ENCODE measurements at places on chromosomes 1 and 21. TPM values are rescaled to one million over a fixed set of nuclear protein-coding genes. Genes with fewer than 3 reads are reported as not detected.

- no peak for DNase-seq
Observed at GRCh38 chr1:86138746-86139145, 17.8 kb downstream of the COL24A1 start.

DNA sequence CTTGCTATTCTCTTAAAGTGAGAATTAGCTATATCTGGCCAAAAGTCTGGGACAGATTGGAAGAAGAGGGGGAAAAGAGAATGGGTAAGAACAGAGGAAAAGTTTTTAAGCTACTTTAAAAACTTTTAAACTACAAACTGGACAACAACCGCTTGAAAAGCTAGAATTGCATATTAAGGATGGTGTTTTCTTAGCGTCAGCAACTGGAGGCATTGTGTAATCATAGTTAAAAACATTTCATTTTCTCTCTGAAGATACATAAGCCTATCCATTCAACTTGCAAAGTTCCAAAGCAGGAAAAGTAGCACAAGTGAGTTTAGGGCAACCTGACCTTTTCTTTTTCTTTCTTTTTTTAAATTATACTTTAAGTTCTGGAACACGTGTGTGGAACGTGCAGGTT lies 10.9 kb downstream of the PBX1 start:
- DNase-seq, result no peak

Gene CHRM3
- total RNA-seq, result 4.4 TPM

Gene FCAMR
- total RNA-seq, result 0.46 TPM

DNA sequence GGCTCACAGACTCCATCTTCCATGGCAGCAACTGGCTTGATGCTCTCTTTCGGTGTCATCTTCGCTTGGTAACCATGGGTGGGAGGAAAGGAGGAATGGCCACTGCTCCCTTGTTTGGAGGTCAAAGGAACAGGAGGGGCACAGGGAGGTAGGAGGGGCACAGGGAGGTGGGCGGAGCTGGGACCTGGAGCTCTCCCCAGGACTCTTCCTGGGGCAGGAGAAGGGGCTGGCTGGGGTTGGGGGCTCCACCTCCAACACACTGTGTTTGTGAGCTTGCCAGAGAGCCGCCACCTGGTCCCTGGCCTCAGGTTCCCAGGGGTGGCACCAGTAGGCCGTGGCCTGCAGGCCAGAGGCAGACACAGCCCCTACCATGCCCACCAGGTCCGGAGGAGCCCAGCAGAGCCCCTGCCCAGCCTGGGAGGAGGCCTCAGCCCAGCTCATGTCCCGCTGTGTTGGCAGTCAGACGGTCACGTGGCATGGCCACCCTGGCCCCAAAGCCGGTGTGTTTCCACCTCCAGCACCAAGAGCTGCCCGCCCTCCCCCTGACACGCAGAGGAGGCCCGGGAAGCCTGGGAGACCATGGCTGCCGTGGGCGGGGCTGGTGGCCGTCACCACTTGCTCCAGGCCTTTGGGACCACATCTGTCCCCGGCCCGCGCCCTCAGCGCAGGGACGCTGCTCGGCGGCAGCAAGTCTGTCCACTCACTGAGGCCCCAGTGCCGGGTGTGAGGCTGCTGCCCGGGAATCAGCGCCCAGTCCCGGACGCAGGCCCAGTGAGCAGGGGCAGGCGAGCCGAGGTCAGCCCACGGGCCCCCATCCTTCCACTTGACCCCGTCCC lies 73.9 kb downstream of the MORN1 start:
- no peak for DNase-seq

Gene DNALI1
- 45.3 TPM for total RNA-seq

GRCh38 chr1:246587606-246588005 lies 21.4 kb downstream of the CNST start:
- DNase-seq, result no peak

Gene C1orf35
- 22.4 TPM for total RNA-seq

Gene PPP1R15B
- 38.8 TPM for total RNA-seq

Gene PAPPA2
- 20.2 TPM for total RNA-seq

DNA sequence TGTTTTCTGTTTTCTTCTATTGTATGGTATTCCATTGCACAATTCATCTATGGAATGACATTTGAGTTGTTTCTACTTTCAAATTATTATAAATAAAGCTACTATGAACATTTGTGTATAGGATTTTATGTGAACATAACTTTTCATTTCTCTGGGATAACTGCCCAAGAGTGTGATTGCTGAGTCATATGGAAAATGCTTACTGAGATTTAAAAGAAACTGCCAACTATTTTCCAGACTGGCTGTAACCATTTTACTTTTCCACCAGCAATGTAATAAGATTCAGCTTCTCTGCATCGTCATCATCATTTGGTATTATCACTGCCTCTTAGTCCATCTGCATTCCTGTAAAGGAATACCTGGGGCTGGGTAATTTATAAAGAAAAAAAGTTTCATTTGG lies 779.6 kb upstream of the PRMT6 start:
- DNase-seq, result no peak

- peak; percentile 58 for DNase-seq
Observed at GRCh38 chr21:41726970-41727783, 39.7 kb downstream of the RIPK4 start.

- DNase-seq, result no peak
Observed at GRCh38 chr1:228992907-228993535, 257.7 kb downstream of the RHOU start.

DNA sequence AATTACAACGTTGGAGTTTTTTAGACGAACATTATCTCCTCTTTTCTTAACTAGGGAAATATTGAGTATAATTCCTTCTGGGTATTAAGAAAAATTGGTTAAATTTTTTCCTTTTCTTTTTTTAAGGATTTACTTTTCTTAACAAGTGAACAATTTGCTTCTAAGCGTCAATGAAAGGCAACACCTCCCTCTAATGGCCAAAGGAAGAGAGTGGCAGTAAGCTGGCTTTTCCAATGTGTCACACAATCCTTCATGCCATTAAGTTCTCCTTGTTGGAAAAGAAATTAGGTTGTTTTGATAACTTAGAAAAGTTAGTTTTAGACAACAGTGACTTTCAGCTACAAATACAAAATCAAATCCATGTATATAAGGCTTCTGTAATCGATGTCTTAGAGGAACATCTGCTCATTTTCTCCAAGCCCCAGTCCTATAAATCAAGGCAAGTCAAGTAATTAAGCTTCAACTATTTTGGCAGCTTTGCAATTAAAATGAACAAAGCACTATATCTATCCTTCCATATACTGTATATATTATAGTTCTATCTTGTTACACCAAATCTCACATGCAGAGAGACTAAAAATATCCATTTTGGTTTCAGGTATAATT lies 62.8 kb downstream of the EDEM3 start:
- DNase-seq, result peak; percentile 14

Gene CCDC27
- total RNA-seq, result not detected

DNA sequence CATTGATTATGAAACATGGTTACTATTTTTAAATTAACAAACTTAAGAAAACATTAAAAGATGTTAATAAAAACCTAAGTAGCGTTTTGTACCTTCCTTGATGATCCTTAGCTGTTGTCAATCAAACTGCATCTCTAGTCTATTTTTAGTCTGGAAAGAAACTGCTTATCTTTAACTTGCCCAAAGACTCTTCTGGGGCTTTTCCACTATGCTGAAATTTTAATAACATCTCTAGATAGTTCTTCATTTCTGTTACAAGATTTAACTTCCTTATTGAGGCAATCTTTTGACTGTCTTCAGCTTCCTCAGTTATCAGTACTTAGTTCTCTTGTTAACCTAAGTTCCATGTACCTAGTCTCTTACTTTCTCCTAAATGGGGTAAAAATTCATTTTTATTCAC lies 135.9 kb upstream of the HMCN1 start:
- no peak for DNase-seq

DNA sequence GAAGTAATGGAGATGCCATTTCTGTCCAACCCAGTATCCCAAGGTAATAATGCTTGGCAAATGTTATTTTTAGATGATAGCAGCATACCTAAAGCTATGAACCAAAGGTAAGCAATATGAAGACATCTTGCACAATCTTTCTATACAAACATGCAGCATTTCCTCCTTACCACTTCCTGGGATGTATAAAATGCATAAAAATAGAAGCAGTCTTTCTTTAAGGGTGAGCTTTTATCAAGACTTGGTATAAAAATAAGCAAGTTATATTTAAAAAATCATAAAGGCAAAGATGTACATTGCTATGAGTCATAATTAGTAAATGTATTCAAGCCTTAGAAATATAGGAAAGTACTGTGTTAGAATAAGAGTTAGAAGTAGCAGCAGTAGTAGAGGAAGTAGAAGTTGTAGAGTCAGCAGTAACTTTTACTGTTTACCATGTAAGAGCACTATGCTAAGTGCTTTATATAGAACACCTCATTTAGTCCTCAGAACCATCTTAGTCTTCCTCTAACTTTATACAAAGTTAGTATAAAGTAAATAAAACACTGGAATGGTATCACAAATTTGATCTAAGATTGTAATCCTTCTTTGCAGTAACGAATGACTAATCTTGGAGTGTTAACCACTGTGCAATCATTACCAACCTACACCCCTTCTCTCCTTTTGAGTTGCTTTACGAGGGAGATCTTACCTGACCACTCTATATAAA lies 371.3 kb downstream of the VAV3 start:
- DNase-seq, result no peak

Gene AIM2
- 0.86 TPM for total RNA-seq

Gene RALGPS2
- total RNA-seq, result 19.0 TPM

- no peak for DNase-seq
Observed at GRCh38 chr1:219798283-219799030, 129.9 kb downstream of the SLC30A10 start.

Gene FMOD
- total RNA-seq, result 272 TPM

GRCh38 chr1:200780545-200781369 lies 42.1 kb downstream of the CAMSAP2 start:
- DNase-seq, result no peak

DNA sequence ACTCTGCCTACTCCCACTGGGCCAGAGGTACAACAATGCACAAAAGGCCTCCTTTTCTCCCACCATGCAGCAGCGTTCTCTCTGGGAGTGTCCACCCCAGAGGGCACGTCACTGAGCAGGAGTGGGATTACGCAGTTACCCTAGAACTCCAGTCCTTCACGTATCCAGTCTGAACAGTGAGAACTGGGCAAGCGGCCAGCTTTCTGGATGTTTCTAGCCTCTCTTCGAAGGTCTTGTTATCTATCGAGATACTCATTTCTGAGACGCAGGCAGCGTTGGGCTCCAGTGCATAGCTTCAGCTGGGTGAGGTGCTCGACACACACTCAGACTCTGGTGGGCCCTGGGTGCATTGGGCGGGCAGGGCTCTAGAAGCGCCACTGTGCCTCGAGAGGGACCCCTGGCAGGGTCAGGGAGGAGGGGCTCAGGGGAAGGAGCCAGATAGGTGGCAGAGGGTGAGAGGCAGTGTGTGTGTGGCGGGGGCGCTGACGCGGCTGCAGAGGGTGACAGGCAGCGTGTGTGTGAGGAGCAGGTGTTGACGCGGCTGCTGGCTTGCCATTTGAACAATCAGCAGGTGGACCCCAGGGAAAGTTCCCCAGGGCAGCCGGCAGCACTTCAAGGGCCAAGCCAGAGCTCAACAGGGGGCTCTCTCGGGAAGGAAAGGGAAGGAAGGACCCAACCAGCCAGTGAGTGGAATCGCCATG lies 27.9 kb downstream of the PRDM15 start:
- no peak for DNase-seq

- no peak for DNase-seq
Observed at GRCh38 chr1:218671573-218671972, 326.4 kb downstream of the TGFB2 start.

- DNase-seq, result no peak
Observed at GRCh38 chr1:107626073-107626796, 338.7 kb downstream of the VAV3 start.

DNA sequence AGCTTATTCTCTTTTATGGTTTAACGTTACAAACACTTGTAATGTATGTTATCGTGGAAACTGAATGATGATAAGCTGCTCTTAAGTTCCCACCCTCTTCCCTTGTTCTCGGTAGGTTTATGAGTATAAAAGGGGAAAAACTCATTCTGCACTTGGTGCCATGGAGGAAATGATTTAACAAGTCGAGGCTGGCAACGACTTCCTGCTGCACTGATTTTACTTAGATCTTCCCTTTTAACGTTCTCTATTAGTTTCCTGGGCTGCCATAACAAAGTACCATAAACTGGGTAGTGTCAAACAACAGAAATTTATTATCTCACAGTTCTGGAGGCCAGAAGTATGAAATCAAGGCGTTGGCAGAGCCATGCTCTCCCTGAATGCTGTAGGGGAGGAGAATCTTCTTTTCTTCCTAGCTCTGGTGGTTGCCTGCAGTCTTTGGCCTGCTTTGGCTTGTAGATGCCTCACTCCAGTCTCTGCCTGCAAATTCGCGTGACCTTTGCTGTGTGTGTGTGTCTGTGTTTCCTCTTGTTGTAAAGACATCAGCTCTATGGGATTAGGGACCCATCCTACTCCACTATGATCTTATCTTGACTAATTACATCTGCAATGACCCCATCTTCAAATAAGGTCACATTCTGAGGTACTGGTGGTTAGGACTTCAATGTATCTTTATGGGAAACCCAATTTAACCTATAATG lies 26.3 kb downstream of the HUNK start:
- DNase-seq, result no peak

Gene TSACC
- total RNA-seq, result not detected

Gene PRR9
- not detected for total RNA-seq

DNA sequence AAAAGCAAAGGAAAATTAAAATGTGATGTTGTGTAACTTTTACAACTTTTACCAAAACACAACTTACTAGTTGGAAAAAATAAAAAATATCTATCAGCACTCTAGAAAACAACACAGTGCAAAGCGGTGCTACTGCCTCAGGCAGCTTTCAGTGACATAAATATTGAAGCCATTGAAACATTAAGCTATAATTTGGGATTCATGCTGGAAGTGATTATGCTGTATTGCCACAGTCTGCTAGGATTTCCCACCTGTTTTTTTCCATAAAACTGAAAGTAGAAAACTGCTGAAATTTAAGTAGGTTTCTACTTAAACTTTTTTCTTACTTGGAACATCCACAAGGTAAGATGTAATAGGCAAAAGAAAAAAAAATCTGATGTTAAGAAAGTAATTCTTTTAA lies 674.4 kb downstream of the KCNT2 start:
- no peak for DNase-seq

- DNase-seq, result no peak
Observed at GRCh38 chr21:27759820-27760219, 792.9 kb upstream of the ADAMTS5 start.

DNA sequence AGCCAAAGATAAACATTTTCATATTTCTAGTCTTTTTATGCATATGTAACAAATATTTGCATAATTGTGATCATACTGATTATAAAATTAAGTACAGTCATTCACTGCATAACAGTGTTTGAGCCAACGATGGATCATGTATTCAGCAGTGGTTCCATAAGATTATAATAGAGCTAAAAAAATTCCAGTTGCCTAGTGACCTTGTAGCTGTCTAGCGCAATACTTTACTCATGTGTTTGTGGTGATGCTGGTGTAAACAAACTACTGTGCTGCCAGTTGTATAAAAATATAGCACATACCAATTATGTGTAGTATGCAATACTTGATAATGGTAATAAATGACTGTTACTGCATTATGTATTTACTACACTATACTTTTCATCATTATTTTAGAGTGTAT lies 2.1 kb upstream of the S100A10 start:
- DNase-seq, result no peak

Gene PUSL1
- total RNA-seq, result 19.0 TPM

GRCh38 chr1:26788515-26788785 lies 700 bp downstream of the PIGV start:
- DNase-seq, result no peak

GRCh38 chr1:56199956-56200355 lies 379.4 kb downstream of the PLPP3 start:
- no peak for DNase-seq
